RKO (cell line): ENCODE measurements at places on chromosomes 16 and 17.

- DNase-seq: no peak
Observed at GRCh38 chr16:86485746-86486145, 24.6 kb upstream of the FOXF1 start.

DNA sequence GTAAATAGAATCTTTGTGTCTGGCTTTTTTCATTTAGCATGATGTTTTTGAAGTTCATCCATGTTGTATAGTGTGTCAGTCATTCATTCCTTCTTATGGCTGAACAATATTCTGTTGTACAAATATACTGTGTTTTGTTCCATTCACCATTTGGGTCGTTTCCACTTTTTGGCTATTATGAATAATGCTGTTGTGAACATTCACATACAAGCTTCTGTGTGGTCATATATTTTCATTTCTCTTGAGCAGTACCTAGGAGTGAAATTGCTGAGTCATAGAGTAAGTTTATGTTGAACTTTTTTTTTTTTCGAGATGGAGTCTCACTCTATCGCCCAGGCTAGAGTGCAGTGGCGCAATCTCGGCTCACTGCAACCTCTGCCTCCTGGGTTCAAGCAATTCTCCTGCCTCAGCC, 32.3 kb upstream of the TAOK1 start:
- DNase-seq: no peak

DNA sequence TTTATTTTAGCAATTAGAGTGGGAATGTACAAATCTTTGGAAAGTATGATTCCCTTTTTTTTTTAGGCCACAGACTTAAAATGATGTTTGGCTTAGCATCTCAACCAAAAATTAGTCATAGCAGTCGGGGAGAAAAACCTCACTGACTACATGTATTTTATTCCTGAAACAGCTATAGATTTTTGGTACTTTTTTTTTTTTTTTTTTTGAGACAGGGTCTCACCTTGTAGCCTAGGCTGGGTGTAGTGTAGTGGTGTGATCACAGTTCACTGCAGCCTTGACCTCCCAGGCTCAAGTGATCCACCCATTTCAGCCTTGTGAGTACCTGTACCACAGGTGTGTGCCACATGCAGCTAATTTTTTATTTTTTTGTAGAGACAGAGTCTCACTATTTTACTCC, 23.4 kb downstream of the RNFT1 start:
- no peak for DNase-seq

- no peak for DNase-seq
Observed at GRCh38 chr17:62935523-62935922, 30.5 kb upstream of the TANC2 start.

- DNase-seq: no peak
Observed at GRCh38 chr17:54754560-54754959, 146.1 kb upstream of the TOM1L1 start.

DNA sequence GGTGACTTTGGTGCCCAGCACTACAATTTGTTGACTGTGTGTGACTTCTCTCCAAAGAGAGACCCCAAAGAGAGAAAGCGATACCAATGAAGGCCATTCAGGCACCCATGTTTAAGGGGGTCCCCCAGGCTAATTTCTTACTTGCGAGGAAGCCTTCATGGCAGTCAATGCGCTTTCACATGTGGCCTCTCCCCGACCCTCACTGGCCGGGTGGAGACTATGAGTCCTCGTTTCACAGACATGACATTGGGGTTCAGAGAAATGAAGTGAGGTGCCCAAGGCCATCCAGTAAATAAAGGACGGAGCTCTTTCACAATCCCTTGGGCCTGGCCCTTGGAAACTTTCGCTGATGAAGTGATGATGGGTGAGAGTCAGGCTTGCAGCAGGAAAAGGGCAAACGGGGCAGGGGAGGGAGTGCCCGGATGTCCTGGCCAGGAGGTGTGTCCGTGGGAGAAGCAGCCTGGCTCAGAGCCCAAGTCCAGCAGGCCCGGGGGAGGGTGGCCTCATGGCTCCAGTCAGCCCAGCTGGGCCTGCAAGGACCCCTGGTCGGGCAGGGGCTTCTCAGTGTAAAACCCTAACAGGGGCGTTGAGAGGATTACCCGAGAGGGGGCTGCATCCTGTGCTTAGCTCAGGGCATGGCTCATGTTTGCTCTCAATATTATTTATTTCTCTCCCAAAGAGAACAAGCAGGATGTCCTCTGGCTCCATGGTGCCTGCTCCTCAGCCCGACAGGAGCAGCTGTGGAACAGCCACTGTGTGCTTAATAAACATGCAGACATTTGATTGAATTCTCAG, 14.7 kb downstream of the TBX2 start:
- DNase-seq: no peak

DNA sequence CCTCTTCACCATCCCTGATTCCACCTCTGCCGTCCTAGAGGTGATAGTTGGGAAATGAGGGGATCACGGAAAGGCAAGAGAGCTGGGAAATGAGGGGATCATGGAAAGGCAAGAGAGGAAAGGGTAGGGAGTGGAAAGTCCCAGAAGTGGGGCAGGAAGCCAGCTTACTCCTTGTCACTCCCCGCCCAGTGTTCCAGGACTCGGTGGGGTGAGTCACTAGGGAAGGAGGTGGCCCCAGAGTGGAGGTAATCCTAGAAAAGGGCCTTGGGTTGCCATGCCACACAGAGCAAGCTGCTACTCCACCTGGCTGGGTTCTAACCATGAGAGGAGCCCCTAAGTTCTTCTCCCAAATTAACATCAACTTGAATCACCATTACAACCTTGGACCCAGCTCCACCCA, 14.8 kb downstream of the ALOXE3 start:
- DNase-seq: no peak

DNA sequence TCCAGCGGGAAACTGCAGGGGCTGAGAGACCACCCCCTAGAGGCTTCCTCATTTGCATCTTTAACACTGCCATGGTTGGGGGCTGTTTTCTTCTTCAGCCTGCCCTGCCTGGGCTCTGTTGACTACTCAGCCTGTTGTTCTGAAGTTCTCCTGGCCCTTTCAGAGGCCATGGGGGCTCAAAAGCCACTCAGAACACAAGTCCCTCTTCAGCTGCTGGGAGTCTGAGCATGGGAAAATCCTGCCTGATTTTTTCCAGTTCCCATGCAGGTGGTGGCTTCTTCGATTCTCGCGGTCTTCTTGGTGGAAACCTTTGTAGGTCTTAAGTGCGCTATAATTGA, 36.3 kb downstream of the PLCG2 start:
- DNase-seq: no peak

GRCh38 chr17:51188271-51188833, 22.1 kb downstream of the NME2 start:
- DNase-seq: no peak

- DNase-seq: no peak
Observed at GRCh38 chr17:12047681-12048376, 27.2 kb downstream of the MAP2K4 start.

GRCh38 chr17:81371910-81372760, 23.1 kb upstream of the BAHCC1 start:
- peak; percentile 69 for DNase-seq

DNA sequence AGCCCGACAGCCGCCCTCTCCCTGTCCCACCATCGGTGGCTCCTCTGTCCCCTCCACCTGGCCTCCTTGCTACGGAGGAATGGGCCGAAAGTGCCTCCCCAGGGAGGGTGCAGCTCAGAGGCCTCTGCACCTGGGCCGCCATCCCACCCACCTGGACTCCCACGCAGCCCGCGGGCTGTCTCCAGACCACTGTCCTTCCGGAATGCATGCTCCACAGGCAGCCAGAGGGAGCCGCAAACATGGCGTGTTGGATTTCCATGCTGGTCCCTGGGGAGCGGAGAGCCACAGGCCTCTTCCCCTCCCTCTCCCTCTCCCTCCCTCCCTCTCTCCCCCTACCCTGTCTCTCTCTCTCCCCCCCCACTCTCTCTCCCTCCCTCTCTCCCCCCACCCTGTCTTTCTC, 3.0 kb downstream of the SSTR5 start:
- no peak for DNase-seq

GRCh38 chr16:15539197-15539596, 103.8 kb downstream of the MARF1 start:
- DNase-seq: no peak

- DNase-seq: no peak
Observed at GRCh38 chr16:11296351-11296705, 15.2 kb upstream of the PRM1 start.

- DNase-seq: peak; percentile 59
Observed at GRCh38 chr16:50152351-50152806, 727 bp upstream of the TENT4B start.

DNA sequence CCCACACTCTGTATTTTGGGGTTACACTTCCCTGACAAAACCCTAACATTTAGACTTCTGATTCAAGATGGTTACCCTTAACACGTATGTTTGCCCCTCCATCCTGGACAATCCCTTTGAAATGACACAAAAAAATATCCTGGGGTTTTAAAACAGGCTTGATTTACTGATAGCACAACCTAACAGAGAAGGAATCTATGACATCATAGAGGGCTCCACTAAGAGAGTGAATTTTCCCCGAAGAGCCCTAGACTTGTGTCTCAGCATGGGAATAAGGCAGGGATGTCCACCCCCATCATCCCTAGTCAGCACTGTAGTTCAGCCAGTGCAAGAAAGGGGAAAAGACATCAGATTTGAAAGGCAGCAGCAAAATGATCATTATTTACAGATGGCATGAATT, 15.8 kb upstream of the SRCIN1 start:
- no peak for DNase-seq

DNA sequence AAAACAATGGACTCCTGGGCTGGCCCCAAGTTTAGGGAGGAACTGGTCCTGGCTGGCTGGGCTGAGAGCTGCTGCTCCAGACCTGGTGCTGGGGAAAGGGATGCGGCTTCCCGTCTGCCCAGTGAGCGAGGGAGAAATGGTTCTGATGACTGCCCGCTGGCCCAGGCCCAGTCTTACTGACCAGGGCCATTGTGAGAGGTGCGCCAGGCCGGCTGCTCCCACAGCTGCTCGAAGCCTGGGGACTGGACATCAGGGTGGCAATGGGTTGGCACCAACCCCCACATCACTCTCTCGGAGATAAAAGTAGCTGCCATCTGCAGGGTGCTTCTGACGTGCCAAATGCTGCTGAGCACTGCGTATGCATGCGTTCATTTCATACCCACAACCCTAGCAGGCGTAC, 53.2 kb downstream of the IRF8 start:
- DNase-seq: no peak

GRCh38 chr17:10224582-10225195, 26.3 kb upstream of the GAS7 start:
- no peak for DNase-seq

- DNase-seq: no peak
Observed at GRCh38 chr17:21464611-21465021, 88.5 kb downstream of the KCNJ12 start.

DNA sequence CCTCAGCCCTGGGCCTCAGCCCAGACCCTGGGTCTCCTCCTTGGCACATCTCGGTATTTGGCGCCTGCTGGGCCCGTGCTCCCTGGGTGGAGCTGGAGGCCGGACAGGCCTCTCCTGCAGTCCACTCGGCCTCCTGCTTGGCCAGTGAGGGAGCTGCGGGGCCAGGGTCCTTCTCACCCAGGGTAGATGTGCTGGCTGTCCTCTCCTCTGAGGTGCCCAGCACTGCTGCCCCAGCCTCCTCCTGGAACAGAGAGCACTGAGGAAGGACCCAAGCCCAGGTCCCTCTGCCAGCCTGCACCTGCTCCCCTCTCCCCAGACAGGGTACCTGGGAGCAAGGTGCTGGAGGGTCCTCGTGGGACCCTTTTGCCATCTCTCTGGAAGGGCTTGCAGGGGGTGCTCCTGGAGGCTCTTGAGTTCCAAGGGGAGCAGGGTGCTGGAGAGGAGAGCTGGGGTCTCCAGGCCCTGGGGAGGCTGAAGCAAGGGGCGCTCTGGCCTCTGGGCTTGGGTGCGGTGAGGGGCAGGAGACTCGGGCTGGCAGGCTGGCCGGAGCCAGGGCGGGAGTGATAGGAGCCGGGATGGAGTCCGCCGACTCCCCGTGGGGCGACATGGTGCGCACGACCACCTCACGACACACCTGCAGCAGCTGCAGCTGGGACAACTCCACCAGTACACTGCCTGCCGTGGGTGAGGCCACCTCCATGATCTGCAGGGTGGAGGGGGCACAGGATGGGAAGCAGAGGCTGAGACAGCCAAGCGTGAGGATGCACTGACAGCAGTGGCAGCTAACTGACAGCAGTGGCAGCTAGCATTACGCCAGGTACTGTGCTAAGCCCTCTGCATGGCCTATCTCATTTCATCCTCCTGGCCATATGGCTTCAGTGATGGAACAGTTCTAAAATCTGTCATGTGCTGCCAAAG, 17.8 kb downstream of the TSPOAP1 start:
- no peak for DNase-seq

GRCh38 chr16:1982013-1982433, 754 bp upstream of the NOXO1 start:
- no peak for DNase-seq
